GM12878 (cell line): ENCODE measurements at places on chromosomes 11 and 22. TPM values are rescaled to one million over a fixed set of nuclear protein-coding genes. Genes with fewer than 3 reads are reported as not detected.

DNA sequence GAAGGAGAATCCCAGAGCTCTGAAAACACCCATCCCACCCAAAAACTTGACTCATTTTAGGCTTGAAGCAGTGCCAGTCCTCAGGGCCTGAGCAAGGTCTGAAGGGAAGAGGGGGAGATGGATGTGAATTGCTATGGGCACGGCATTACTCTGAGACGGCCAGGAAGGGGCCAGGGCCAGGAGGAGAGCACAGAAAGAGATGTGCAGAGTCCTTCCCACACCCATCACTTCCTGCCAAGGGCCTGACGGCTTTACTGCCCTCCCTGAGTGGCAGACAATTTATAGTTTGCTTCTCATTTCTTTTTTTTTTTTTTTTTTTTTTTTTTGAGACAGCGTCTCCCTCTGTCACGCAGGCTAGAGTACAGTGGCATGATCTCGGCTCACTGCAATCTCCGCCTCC is 22.5 kb downstream of the TAB1 start:
- no peak overlapping the region for H3K27ac ChIP-seq
- no peaks in the 10 kb centered on the region for H3K27me3 ChIP-seq

- H3K4me3 ChIP-seq = no peak overlapping the region
- no peaks in the 10 kb centered on the region for H3K36me3 ChIP-seq
- H3K27me3 ChIP-seq = peaks cover 2% of the 10 kb centered on the region; the same call in 1 of the 2 replicates
- H3K27ac ChIP-seq = no peak overlapping the region
Observed at GRCh38 chr22:19713650-19714311, 522 bp upstream of the SEPTIN5 start.

CDC45 gene
- total RNA-seq = 45.4 and 49.3 TPM in 2 replicates

- H3K4me1 ChIP-seq = no peaks in the 10 kb centered on the region
- DNase-seq = no peak
- H3K27ac ChIP-seq = no peak overlapping the region
- H3K4me3 ChIP-seq = no peak overlapping the region
Observed at GRCh38 chr22:41650821-41651220, 29.7 kb downstream of the XRCC6 start.

DNA sequence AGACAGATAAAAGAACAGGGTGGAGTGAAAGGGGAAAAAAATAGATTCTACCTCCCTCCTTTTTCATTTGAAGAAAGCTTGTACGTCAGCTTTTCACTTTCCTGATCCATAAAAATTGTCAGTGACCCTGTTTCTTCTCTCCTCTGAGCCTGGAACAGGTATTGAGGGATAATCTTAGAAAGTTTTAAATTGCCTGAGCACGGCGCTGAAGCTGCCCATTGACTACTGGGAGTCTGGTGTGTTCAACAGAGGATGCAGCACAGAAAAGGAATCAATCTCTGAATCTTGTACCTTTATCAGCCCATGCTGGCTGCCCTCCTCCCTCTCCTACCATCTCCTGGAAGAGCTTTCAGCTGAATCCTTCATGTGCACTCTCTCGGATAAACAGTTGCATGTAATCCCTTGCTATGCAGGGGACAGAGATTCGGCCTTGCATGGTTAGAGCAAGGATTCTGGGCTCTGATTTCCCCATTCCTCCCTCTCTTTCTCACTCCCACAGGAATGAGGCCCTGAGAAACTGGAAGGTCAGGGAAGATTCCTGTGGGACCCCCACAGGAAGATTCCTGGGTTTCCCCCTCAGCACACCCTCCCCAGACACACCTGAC is 162.4 kb upstream of the SYN3 start:
- H3K27me3 ChIP-seq = no peaks in the 10 kb centered on the region
- no peak overlapping the region for H3K27ac ChIP-seq
- DNase-seq = no peak
- no peak overlapping the region for H3K4me3 ChIP-seq
- H3K36me3 ChIP-seq = no peaks in the 10 kb centered on the region

DNA sequence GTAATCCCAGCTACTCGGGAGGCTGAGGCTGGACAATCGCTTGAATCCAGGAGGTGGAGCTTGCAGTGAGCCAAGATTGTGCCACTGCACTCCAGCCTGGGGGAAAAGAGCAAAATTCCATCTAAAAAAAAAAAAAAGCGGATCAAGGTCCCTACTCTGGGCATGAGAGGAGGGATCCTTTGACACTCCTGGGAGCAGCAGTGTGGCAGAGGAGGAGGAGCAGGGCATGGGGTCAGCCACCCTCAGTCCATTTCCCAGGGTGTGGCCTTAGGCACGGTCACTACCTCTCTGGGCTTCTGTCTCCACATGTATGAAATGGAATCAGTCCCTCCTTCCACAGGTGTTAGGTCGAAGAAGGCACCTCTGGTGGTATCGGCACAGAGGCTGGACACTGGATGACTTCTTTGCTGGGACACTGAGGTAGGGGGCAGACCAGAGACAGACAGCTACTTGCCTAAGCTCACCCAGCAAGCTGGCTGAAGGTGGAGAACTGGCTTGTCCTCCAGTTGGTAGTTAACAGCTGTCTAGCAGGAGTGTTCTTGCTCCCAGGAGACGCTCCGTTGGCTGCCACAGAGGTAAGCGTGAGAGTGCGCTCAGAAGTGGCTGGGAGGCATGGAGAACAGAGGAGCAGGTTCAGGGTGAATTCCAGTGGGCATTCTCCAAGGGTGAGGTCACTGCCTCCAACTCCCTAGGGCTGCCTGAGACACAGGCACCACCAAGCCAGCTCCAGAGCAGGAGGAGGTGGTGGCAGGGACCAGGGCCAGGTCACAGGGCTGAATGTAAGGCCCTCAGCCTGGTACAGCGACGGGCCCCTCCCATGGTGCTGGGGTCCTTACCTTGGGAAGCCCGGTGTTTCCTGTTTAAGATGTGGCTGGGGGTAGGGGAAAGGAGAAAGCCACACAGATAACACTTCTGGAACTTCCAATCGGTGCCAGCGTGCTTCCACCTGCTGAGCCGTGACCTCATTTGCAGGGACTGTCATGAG is 19.5 kb downstream of the TXN2 start:
- no peak for DNase-seq
- no peak overlapping the region for H3K4me3 ChIP-seq
- H3K27ac ChIP-seq = no peak overlapping the region
- no peaks in the 10 kb centered on the region for H3K27me3 ChIP-seq
- peaks cover 8% of the 10 kb centered on the region for H3K36me3 ChIP-seq
- no peaks in the 10 kb centered on the region for H3K4me1 ChIP-seq

DNA sequence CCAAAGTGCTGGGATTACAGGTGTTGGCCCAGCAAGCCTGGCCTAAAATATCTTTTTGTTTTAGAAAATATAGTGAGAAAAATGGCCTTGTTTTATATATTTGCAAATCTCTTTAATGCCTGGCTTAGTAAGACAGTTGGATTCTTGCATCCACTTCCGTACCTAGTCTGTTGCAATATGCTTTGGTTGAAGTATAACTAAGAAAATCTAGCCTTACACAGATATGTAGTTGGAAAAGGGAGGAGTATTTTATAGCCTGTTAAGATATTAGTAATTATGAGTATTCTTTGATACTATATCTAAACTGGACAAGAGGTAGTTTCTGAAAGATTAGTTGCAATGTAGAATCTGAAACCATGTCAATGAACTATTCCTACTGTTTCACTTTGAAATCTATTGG is 65.1 kb downstream of the ZNRF3 start:
- no peak for DNase-seq
- no peak overlapping the region for H3K4me3 ChIP-seq
- H3K4me1 ChIP-seq = 0 out of 2 replicates have a peak, but pooled peaks cover 2% of the 10 kb centered on the region
- no peak overlapping the region for H3K27ac ChIP-seq

DNA sequence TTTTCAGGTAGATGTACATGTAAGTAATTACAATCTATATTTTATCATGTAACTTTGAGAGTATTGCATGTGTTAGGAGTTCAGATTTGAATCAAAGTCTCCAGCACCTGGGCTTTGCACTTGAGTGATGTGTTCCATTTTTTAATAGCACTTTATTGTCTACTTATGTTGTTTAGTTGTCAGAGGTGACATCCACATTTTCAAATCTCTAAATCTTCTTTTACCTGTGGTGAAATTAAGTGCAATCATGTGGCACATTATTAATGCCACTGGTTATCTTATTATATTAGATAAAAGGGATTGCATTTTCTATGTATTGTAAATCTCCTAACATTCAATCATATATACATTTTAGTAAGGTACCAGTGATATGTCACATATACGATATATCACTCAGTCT is 333.4 kb downstream of the AASDHPPT start:
- no peak for DNase-seq
- H3K36me3 ChIP-seq = no peaks in the 10 kb centered on the region
- no peak overlapping the region for H3K4me3 ChIP-seq
- no peak overlapping the region for H3K27ac ChIP-seq
- H3K4me1 ChIP-seq = no peaks in the 10 kb centered on the region

WNT11 gene
- not detected in 2 replicates for total RNA-seq

GRCh38 chr22:48316257-48317250 is 1511.1 kb downstream of the BRD1 start:
- no peaks in the 10 kb centered on the region for H3K4me1 ChIP-seq
- no peaks in the 10 kb centered on the region for H3K36me3 ChIP-seq
- no peak overlapping the region for H3K4me3 ChIP-seq

DNA sequence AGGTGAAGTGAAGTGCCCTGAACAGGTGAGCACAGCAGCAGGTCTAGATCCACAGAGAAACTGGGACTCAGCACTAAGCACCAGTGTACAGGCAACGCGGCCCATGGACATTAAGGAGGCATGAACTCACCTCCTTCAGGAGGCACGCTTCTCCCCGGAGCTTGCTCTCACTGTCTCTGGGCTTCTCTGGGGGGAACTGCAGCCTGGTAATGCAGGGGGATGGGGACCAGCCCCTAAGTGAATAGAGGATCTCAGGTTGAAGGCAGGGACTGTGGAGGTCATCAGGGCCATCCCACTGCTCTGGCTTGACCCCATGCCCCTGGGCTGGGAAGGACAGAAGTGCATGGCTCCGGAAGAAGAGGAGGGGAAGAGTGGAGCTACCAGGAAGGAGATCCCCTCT is 495.6 kb upstream of the B3GAT1 start:
- H3K4me3 ChIP-seq = no peak overlapping the region
- H3K36me3 ChIP-seq = no peaks in the 10 kb centered on the region
- peaks cover 4% of the 10 kb centered on the region for H3K27me3 ChIP-seq
- DNase-seq = no peak
- no peak overlapping the region for H3K27ac ChIP-seq

DNA sequence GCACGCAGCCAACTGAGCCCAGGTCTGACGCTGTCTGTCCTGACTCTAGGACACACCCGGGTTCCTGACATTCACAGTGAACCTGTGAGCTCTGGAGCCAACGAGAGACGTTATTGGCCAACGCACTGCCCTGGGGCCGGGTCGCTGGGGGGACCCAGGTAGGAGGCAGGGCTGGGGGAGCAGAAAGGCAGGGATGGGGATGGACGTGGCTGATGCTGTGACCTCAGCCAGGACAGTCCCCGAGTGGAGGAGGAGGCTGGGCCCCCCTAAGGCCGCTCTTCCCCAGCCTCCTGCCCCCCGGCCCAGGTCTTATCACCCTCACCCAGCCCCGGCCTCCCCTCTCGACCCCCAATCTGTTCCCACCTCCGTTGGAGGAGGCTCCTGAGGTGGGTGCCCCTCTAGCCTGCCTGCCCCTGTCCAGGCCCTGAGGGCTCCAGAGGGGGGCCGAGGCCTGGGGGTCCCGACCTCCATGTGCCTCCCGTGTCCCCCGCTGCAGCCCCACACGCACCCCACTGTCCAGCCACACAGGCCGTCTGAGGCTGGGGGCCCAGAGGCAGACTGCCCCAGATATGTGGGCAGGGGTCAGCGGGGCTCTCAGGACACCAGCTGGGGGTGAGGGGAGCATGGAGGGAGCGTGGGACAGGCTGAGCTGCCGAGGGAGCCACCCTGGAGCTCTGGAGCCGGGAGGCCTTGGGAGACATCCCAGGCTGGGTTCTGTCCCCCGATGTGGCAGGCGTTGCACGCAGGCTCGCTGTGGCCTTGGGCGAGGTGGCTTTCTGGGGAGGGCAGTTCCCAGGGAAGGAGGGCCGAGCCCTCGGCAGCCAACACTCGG is 29.2 kb upstream of the MUC5AC start:
- no peak for DNase-seq
- no peak overlapping the region for H3K4me3 ChIP-seq
- no peaks in the 10 kb centered on the region for H3K36me3 ChIP-seq
- no peaks in the 10 kb centered on the region for H3K27me3 ChIP-seq
- no peaks in the 10 kb centered on the region for H3K4me1 ChIP-seq

NCAM1 gene
- 0.13 and 0.23 TPM in 2 replicates for total RNA-seq

- H3K4me1 ChIP-seq = no peaks in the 10 kb centered on the region
- no peak within 1 kb of the TSS for H3K4me3 ChIP-seq
- H3K36me3 ChIP-seq = no peaks in the 10 kb centered on the region
- H3K27ac ChIP-seq = no peak within 1 kb of the TSS
- no peak for DNase-seq
Observed at GRCh38 chr11:94511932-94512781, at the start of gene C11orf97. TSS of gene C11orf97 (plus strand) at chr11:94512461. CDS start at chr11:94512529, 68 bp downstream.

SERPINH1 gene
- 17.9 and 18.8 TPM in 2 replicates for total RNA-seq

ANKK1 gene
- not detected in 2 replicates for total RNA-seq

FERMT3 gene
- total RNA-seq = 192 and 211 TPM in 2 replicates

DNA sequence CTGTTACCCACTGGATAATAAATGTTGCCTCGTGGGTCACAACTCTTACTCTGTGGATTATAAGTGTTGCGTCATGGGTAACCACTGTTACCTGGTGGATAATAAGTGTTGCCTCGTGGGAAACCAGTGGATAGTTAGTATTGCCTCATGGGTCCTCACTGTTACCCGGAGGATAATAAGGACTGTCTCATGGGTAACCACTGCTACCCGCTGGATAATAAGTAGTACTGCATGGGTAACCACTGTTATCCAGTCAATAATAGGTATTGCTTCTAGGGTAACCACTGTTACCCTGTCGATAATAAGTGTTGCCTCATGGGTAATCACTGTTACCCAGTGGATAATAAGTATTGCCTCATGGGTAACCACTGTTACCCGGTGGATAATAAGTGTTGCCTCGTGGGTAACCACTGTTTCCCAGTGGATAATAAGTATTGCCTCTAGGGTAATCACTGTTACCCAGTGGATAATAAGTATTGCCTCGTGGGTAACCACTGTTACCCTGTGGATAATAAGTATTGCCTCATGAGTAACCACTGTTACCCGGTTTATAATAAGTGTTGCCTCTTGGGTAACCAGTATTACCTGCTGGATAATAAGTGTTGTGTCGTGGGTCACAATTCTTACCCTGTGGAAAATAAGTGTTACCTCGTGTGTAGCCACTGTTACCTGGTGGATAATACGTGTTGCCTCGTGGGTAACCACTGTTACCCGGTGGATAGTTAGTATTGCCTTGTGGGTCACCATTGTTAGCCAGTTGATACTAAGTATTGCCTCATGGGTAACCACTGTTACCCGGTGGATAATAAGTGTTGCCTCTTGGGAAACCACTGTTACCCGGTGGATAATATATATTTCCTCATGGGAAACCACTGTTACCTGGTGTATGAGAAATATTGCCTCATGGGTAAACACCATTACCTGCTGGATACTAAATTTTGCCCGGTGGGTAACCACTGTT is 15.7 kb upstream of the NXPE4 start:
- no peak overlapping the region for H3K4me3 ChIP-seq
- H3K36me3 ChIP-seq = no peaks in the 10 kb centered on the region
- no peak for DNase-seq
- no peaks in the 10 kb centered on the region for H3K27me3 ChIP-seq

GRCh38 chr11:33376331-33377310 is 119.4 kb downstream of the HIPK3 start:
- H3K4me3 ChIP-seq = peak overlapping the region; percentile 50; the same call in 1 of the 2 replicates
- H3K27ac ChIP-seq = no peak overlapping the region
- H3K4me1 ChIP-seq = peaks cover 4% of the 10 kb centered on the region; the same call in 1 of the 2 replicates
- no peaks in the 10 kb centered on the region for H3K36me3 ChIP-seq
- DNase-seq = no peak
